ENCODE measurements at places on chromosomes 5 and 9.

- no peak for DNase-seq
These were observed 91.9 kb upstream of the C9orf72 start for GRCh38 chr9:27665136-27665535.

DNA sequence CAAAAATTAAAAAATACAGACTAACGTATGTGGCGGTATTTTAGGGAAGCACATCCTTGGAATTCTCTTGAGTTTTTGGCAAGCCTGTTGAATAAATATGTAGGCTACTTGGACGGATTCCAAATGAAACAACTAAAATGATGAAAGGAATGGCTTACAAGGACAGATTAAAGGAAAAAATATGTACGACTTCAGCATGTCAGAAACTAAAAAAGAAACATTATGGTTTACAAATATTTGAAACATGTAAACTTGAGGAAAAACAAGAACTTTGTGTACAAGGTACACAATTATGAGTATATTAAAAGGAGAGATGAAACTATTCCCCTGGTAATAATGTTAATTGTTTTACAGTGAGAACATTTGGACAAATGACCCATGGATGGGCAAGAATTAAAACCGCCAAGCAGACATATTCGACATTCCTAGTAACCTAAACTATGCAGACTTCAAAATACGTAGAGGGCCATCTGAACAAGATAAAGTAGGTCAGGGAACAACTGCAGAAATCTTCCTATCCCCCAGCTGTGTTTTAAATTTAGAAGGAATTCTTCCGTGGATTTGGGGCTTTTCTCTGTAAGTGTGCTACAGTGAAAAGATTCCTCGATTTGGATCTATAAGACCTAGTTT lies 12.5 kb downstream of the EDIL3 start:
- no peak for DNase-seq

GRCh38 chr9:95611354-95611753 lies 94.6 kb upstream of the PTCH1 start:
- no peak for DNase-seq

DNA sequence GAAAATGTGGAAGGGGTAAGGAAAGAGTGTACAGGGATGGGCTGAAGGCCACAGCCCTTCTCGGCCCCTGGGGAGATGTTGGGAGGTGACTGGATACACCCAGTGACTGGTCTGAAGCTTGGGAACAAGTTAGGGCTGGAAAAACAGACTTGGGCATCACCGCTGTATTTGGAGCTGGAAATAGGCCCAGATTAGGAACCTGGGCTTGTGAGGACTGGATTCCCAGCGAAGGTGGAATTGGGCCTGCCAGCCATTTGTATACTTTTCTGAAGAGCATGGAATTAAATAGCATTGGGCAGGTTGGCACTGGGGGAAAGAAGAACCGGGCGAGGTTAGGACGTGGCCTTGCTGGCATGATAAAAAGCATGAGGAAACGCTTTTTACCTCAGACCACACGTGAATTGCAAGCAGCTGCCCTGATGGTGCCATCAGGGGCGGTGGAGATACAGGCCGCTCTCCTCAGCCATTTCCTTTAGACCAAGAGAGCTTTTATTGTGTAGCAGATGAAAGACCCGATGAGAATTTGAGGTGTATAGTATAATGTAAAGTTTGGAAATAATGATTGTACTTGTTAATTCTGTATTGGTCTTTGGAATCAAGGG lies 37.8 kb downstream of the OTULIN start:
- DNase-seq = no peak

DNA sequence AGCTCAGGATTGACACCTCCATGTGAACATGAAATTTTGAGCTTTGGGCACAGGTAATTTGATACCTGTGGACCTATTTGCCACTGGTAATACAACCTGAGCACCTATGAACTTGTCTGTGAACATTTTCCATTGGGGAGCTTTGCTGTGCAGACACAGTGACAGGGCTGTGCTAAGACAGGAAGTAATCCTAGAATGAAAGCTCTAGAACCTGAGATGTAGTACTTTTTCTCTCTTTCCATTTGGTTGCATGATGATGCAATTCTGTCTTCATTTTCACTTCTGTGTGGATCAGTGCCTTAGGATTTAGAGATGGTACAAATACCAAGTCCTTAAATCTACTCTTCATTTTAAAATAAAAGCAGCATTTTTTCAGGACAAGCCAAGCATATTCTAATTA lies 216.9 kb downstream of the NR3C1 start:
- no peak for DNase-seq

GRCh38 chr5:3602785-3603502 lies 7.3 kb downstream of the IRX1 start:
- DNase-seq = no peak

Data from stimulated activated CD4-positive, alpha-beta T cell treated with anti-CD3 and anti-CD28 coated beads, Interleukin-2, amount 100 ng/mL, for 4 hours (primary cell).